GM19239 (cell line): ENCODE measurements at places on chromosomes 5 and 9.

DNA sequence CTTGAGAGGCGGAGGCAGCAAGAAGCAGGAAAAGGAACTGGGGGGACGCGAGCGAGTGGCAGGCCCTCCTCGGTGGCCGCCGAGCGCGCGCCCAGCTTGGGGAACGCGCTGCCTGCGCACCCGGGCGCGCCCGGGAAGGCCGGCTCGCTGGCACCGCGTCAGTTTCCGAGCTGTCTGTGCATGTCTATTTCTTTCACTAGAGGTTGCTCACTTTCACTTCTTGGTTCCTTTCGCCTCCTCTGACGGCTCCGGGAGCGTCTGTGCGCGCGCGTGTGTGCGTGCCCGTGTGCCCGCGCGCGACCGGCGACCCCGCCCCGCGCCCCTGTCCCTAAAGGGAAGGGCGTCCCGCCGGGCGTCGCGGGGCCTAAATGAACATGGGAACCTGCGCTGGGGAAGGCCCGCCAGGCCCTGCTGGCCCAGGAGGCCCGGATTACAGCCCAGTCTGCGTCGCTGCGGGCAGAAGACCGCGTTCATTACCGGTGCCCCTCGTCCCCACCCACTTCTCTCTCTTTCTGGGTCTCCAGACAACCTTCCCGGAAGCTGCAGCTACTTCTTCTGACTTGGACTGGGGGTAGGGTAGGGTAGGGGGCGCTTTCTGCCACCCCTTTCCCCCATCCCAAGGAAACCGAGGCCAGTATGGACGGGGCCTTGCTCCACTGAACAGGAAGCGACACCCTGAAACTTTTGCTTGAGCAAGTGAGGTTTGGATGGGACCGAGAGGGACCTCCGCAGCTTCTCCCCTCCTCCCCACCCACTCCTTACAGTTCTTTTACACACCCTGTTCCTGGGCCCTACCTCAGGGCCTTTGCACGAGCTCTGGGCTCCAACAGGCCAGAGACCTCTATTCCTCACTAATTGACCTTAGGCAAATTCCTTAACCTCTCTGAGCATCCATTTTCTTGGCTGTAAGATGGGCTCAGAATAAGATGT, 205.8 kb upstream of the IER5L start:
- DNase-seq: peak; percentile 90

GRCh38 chr5:125510651-125511050, 764.2 kb upstream of the ZNF608 start:
- DNase-seq: no peak

DNA sequence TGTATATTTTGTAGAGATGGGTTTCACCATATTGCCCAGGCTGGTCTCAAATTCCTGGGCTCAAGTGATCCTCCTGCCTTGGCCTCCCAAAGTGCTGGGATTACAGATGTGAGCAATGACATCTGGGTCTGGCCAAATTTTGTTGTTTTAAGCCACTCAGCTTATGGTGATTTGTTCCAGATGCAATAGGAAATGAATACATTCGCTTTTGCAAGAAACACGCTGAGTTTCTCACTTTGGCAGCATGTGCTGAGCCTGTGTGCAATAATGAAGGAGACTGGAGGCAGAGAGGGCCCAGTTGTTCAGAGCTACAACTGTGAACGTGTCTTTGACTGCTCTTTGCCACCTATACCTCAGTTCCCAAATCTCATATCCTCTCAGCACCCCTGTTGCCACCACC, 56.4 kb downstream of the KIF4B start:
- no peak for DNase-seq

GRCh38 chr5:41636605-41637004, 126.2 kb upstream of the PLCXD3 start:
- DNase-seq: no peak

DNA sequence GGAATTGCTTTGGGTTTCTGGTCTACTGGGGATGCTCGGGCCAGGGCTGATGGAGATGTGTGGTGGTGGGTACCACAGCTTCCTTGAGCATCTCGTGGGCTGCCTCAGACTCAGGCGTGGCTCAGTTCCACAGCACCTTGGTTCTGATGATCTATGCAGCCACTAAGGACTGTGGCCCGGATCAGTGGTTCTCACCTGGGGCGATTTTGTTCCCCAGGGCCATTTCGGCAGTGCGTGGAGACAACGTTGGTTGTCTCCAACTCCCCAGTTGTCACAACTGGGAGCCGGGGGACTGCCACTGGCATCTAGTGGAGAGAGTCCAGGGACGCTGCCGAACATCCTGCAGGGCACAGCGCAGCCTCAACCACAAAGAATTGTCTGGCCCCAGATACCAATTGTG, 47.7 kb downstream of the FGF18 start:
- DNase-seq: no peak

DNA sequence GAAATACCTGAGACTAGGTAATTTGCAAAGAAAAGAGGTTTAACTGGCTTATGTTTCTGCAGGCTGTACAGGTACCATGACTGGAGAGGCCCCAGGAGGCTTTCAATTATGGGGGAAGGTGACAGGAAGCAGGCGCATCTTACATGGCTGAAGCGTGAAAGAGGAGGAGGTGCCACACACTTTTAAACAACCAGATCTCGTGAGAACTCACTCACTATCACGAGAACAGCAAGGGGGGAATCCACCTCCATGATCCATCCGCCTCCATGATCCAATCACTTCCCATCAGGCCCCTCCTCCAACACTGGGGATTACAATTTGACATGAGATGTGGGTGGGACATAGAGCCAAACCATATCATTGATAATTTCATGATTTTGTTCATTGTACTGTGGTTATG, 2.5 kb upstream of the MED27 start:
- no peak for DNase-seq

GRCh38 chr5:38447786-38448185, 108.7 kb downstream of the LIFR start:
- no peak for DNase-seq

DNA sequence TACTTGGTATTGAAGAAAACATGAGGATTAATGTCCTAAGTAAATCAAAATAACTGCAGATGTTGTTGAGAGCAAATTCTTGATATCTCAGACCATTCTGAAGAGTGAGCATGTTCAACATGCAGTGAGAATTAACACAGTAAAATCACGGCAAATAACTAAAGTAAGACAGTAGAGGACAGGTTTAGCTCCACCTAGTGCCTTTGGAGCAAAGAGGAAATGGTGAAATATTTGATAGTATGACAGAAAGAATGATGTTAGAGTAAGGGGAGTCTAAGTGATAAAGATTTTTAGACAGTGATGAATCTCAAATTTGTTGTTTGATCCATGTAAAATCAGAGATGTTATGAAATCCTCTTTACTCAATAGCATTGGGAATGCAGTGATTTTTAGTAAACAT, 424.2 kb downstream of the TMEM161B start:
- no peak for DNase-seq

GRCh38 chr5:85320495-85320894, 935.8 kb upstream of the EDIL3 start:
- no peak for DNase-seq

DNA sequence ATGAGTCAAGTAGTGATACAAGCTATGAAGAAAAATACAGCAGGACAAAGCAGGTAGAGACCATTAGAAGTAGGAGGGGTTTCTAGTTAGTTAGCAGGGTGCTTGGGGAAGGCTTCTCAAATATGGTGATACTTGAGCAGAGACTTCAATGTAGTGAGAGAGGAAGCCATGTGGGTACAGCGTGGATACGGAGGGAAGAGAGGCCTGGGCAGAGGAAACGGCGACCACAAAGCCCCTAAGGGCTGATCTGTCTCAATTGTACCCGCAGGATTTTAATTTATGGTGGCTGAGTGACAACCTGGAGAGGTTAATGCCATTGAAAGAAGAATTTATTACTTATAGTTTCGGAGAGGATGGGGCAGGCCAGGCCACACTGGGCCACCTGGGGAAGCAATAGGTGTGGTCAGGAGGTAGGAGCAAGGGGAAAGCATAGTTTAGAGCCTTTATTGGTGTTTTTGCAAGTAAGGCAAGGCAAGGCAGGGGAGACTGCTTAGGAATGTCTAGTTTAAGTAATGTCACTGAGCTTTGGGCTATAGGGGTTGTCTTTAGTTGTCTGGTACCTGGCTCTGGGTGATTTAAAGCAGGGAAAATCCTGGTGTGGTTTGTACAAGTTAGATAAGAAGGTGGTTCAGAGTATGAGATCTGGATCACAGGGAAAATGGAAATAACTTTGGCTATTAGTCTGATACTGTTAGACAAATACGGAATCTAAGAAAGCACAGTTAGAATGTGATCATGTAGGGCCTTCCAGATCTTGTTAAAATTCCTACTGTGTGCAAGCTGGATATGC, 42.6 kb downstream of the GCNT4 start:
- no peak for DNase-seq

- peak; percentile 44 for DNase-seq
Measured at GRCh38 chr9:36008774-36009300, 27.9 kb upstream of the RECK start.

- no peak for DNase-seq
Measured at GRCh38 chr5:105218018-105218417, 1655.4 kb upstream of the NUDT12 start.

- DNase-seq: no peak
Measured at GRCh38 chr9:137276473-137277328, 825 bp upstream of the TOR4A start.

GRCh38 chr5:10543585-10544040, 20.3 kb upstream of the ANKRD33B start:
- DNase-seq: no peak

GRCh38 chr5:141681695-141682641, at the start of gene ARAP3:
Gene ARAP3 (minus strand): TSS chr5:141682230. CDS start chr5:141680486, 1,744 bp downstream.
- no peak for DNase-seq

- no peak for DNase-seq
Measured at GRCh38 chr5:125411071-125411743, 664.8 kb upstream of the ZNF608 start.

GRCh38 chr9:14147738-14148137, 166.2 kb downstream of the NFIB start:
- DNase-seq: no peak

DNA sequence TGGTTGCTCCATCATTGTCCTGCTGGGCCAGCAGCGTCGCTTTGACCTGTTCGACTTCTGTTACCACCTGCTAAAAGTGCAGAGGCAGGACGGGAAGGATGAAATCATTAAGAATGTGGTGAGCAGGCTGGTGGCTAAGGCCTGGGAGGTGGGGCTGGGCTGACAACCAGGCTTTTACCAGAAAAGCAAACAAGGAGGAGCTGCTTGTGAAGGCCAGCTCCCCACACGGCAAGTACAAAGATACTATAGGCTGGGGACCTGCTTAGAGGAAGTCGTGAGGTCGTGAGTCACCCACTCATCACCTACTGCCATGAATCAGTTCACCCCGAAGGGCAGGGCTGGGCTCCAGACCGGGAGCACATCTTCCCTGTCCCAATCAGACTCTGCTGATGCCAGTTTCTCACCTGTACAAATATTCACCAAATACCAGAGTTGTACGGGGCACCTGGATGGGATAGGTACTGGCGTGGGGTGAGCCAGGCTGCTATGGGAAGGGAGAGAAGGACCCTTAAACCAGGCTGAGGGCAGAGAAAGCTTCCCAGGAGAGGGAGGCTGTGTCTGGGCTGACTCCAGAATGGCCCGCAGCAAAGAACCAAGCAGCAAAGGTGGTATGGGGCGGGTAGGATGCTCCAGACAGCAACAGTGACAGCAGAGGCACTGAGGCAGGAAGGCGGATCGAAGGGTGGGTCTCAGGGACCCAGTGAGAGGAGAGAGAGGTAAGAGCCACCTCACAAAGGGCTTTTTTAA, 69.3 kb upstream of the NIPAL4 start:
- no peak for DNase-seq

- DNase-seq: no peak
Measured at GRCh38 chr5:123283499-123283898, 139.7 kb downstream of the CEP120 start.

DNA sequence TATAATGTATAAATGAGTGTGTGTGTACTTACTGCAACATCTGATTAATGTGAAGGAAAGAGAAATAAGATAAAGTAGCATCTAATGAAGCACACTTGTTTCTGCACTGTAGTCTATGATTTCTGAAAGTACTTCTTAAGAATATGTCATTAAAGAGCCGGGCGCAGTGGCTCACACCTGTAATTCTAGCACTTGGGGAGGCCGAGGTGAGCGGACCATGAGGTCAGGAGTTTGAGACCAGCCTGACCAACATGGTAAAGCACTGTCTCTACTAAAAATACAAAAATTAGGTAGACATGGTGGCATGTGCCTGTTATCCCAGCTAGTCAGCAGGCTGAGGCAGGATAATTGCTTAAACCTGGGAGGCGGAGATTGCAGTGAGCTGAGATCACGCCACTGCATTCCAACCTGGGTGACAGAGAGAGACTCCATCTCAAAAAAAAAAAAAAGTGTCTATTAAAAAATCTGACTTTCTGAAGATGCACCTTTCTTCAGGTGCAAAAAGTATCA, 556.9 kb downstream of the PTPRD start:
- DNase-seq: no peak

- DNase-seq: no peak
Measured at GRCh38 chr9:95512709-95513095, 4.1 kb downstream of the PTCH1 start.

GRCh38 chr5:152634586-152634985, 229.5 kb upstream of the NMUR2 start:
- DNase-seq: no peak

DNA sequence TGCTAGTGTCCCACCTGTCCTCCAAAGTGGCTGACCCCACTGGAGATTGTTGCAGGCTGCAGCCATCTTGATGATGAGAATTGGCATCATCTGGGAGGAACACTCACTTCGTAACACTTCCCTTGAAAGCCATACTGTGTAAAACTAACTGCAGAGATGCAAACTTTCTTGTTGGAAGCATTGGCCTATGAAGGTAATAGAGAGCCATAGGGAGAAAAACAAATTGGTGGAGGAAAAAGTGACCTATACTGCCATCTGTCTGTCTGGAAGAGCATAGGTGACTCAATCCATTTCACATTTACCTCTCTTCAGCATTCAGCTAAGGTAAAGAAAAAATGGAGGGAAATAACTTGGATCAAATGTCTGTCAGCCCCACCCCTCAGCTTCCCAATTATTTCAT, 473.4 kb downstream of the NTRK2 start:
- peak; percentile 9 for DNase-seq

DNA sequence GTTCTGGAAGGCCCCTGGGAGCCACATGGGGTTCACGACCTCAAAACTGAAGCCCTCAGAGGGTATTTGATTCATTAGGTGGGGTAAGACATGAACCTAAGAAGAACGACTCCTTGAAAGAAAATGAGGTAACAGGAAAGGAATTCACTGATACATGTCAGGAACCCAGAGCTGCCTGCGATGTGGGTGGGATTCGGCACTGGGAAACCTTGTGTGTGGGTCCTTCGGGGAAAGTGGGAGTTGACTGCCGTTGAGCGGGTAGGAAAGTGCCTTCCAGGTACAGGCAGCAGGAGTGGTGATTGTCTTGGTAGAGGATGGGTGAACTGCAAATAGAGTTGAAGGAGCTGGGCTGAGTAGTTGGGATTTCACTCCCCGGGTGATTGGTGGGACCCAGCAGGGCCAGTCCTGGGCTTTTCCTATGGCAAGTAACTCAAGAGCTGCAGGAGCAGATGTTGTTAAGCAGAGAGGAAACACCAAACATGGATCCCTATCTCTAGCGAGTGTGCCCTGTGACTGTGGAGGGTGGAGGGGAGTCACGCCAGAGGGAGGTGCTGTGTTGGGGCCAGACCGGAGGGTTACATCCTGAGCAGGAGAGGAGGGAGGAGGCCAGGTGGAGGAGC, 30.8 kb downstream of the ANKRD33B start:
- DNase-seq: no peak
